ENCODE measurements at places on chromosomes 6 and 20. TPM values are rescaled to one million over a fixed set of nuclear protein-coding genes. Genes with fewer than 3 reads are reported as not detected.

- no peak for DNase-seq
Measured at GRCh38 chr6:45438151-45438550, 60.4 kb upstream of the SUPT3H start.

GRCh38 chr6:51398793-51399192 lies 580.1 kb downstream of the TFAP2B start:
- DNase-seq = no peak

- DNase-seq = peak; percentile 40
Measured at GRCh38 chr20:9068233-9068801, 570 bp upstream of the PLCB4 start.

DNA sequence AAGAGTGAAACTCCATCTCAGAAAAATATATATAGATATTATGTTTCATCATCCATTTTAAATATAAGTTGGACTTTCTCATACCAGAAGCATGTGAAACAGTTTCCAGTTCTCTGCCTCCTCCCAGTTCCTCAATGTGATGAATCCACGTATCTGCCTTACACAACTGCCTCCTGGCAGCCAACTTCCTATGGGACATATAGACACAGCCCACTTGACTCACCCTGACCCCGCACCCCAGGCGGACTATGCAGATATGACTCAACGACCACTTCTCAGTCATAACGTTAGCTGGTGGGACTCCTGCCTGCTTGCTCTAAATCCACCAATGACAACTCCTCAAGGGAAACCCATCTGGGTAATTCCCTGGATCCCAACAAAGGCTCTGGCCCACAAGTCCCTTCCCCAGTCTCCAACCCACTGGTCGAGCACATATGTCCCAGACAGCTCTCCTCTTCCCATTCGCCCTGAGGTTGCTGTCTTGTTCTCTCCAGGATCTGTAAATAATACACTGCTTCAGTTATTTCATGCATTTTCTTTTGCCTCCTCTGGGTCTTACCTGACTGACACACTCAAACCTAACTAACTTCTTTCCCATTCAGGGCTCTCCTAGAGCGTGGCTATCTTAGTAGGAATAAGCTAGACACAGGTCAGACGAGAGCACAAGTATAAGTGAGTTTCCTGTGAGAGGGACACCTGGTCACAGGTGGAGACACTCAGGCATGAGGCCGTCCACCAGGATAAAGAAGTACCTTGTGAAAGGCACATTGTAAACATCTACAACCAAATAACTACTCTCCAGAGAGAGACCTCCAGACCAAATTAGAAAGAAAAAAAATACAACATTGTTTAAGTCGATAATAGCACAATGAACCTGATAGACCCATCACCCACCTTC lies 548.5 kb downstream of the CD83 start:
- no peak for DNase-seq

DNA sequence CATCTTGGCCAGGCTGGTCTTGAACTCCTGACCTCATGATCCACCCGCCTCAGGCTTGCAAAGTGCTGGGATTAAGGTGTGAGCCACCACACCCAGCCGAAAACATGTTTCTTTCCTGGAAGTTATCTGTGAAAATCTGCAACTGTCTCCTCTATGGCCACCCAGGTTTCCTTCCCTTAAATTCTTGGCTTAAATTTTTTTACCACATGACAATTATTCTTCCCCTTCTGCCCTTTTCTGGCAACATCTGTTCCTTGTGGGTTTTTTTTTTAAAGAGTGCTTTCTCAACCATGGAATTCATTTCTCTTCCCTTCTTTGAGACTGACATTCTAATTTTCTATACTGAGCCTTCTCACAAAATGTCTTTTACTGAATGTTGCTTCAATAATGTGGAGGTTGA lies 59.6 kb downstream of the DOK5 start:
- DNase-seq = no peak

DNA sequence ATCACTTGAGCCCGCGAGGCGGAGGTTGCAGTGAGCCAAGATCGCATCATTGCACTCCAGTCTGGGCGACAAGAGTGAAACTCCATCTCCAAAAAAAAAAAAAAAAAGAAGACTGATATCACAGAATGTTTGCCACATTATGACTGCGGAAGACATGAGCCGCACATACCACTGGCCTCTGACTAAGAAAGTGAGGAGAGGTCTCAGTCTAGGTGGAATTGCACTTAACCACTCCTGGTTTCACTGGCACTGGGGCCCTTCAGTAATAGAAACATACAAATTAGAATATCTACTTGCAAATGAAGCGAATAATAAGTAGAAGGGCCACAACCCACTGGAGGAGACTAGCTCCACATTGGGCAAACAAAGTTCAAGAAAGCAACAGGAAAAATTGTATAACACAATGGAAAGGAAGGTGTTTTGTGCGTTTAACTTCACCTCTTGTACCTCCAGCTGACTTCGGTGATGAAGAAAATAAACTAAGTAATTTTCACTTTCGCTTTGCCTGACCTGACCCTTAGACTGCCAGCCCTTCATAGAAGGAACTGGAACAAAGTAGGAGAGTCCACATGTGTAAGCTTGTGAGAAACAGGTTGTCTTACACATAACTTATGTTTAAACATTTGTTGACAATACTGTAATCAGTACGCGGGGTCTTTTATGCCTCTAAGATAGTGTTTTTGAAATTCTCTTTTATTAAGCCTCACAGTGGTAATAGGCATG lies 147.5 kb upstream of the TSHZ2 start:
- DNase-seq = no peak

The FBXO5 gene
- polyA plus RNA-seq = 19.0 TPM

GRCh38 chr20:38303908-38304379 lies at the start of gene BPI:
Gene BPI (plus strand): TSS chr20:38304156. CDS start chr20:38304224, 68 bp downstream.
- DNase-seq = peak; percentile 27

- DNase-seq = peak; percentile 47
Measured at GRCh38 chr20:2873747-2874041, 413 bp downstream of the PTPRA start.

- DNase-seq = no peak
Measured at GRCh38 chr20:25013478-25014380, 21.2 kb upstream of the APMAP start.

The THBS2 gene
- polyA plus RNA-seq = not detected

- DNase-seq = no peak
Measured at GRCh38 chr20:42741906-42742305, 447.8 kb downstream of the PTPRT start.

DNA sequence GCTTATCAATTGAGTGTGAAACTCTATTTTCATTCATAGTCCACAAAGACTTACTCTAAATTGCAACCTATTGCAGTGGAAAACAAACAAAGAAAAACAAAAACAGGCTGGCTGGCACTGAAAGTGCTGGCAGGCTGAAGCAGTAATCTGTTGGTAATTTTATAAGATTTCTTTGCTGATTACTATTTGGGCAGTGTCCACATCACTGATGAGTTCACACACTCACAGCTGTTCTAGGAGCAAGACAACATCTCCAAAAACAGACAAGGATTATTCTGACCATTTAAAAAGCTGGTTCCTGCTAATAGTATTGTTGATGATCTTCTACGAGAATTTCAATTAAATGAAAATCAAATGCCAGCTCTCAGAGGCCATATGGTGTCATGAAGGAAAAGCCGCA lies 26.9 kb downstream of the MARCKS start:
- no peak for DNase-seq

The KHDC1L gene
- not detected for polyA plus RNA-seq

The BCL2L1 gene
- 42.1 TPM for polyA plus RNA-seq

GRCh38 chr6:30156262-30156599 lies 4.8 kb downstream of the TRIM10 start:
- peak; percentile 10 for DNase-seq

The LTA gene
- polyA plus RNA-seq = 0.17 TPM

The AKAP7 gene
- polyA plus RNA-seq = 12.6 TPM

The STX11 gene
- not detected for polyA plus RNA-seq

GRCh38 chr6:139423037-139423703 lies 48.7 kb upstream of the CITED2 start:
- no peak for DNase-seq

The PKIB gene
- not detected for polyA plus RNA-seq

The ZNF335 gene
- polyA plus RNA-seq = 6.4 TPM

GRCh38 chr20:41140226-41141133 lies 3.1 kb downstream of the PLCG1 start:
- no peak for DNase-seq

- peak; percentile 31 for DNase-seq
Measured at GRCh38 chr20:53412577-53413185, 181.0 kb downstream of the ZNF217 start.

The POU5F1 gene
- not detected for polyA plus RNA-seq

GRCh38 chr20:35669681-35670080 lies 5.0 kb upstream of the CPNE1 start:
- DNase-seq = no peak

The PLG gene
- polyA plus RNA-seq = 2.1 TPM

GRCh38 chr20:33828967-33829560 lies 17.9 kb downstream of the CHMP4B start:
- DNase-seq = no peak

- DNase-seq = no peak
Measured at GRCh38 chr20:4415281-4415680, 306.4 kb upstream of the PRND start.

The TGM3 gene
- not detected for polyA plus RNA-seq

- no peak for DNase-seq
Measured at GRCh38 chr6:144252259-144252658, 32.9 kb upstream of the UTRN start.

The SAMD5 gene
- 2.4 TPM for polyA plus RNA-seq

DNA sequence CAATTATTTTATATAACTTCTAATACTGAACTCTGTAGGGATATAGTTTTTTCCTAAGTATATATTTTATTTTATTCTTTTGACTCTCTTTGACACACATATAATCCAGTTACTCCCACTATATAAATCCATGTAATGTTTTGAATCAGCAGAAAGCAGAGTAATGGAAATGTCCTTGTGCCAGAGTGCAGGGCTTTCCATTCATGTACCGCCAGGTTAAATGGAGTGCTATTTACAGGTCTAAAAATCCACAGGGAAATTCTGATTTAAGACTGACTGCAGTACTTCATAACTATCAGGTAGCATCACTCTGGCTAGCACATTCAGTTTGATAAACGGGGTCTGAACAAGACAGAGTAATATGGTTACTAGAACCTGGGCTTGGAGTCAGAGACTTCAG lies 626.8 kb downstream of the COL12A1 start:
- DNase-seq = peak; percentile 39

DNA sequence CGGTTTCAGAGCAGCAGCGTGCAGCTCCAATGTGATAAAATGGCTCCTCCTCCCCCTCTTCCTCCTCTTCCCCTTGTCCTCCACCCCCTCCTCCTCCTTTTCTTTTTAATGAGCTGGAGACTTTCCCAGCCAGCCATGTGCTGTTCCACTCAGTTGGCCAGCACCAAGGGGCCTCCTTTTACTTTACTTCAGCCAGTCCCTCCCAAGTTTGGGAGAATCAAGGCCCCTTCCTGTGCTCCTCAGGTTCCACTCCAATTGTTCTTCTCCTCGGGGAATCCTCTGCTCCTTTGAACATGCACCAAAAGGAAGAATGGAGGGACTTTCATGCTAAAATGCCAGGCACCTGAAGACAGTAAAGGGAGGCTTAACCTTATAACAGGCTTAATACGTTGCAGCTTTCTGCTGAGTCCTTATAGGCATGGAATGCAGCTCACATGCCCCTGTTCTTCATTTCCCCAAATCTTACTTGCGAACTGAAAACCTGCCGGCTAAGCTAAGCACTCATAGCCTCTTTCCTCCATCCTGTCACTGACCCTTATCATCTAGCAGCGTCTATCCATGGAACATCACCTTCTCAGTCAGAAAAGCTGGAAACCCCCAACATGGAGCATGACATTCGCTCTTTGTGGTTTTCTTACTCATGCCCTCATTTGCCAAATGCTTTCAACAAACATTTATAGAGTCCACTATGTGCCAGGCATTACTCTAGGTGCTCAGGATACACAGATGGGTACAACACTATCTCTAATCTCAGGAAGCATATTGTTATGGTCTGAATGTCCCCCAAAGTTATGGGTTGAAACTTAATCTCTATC lies 170.6 kb downstream of the PHACTR1 start:
- DNase-seq = peak; percentile 69

Data from muscle of arm (tissue), 14 donors.